ENCODE measurements at places on chromosomes 7 and 10.

GRCh38 chr10:33494694-33495265 lies 160.3 kb upstream of the NRP1 start:
- DNase-seq = no peak

DNA sequence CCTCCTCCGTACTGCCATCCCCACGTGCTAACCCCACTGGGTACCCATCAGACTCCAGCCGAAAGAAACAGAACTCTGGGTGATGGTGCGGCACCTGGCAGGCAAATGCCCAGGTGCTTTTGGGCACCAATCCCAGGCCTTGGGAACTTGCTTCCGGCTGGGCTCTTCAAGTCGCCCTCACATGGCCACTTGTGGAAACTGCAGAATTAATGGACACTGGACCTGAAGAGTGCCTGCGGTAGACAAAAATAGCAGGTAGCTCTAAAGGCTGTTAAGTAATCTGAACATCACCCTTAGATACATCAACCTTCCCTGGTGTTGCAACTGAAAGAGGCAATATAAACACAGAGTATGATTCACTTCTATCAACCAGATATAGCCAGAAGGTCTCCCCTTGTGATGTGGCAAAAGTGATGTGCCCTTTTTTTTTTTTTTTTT lies 644.4 kb downstream of the GRM8 start:
- no peak for DNase-seq

- DNase-seq = peak; percentile 77
These were observed 8.7 kb upstream of the BAMBI start for GRCh38 chr10:28668363-28669226.

DNA sequence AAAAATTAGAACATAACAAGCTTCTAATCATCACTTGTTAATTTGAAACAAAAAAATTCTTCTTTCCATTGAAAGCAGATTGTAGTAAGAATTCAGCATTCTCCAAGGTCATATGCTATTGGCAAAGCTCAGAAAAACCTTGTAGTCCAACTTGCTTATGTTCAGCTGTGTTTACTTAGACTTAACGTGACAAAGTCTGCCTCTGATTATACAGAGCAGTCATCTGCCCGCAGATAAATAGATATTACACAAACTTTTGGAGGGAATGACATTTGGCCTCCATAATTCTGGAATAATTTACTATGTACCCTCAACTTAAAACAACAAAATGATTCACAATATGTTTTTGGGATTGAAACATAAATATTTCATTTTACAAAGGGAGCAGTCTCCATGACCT lies 45.8 kb downstream of the MKX start:
- DNase-seq = no peak

DNA sequence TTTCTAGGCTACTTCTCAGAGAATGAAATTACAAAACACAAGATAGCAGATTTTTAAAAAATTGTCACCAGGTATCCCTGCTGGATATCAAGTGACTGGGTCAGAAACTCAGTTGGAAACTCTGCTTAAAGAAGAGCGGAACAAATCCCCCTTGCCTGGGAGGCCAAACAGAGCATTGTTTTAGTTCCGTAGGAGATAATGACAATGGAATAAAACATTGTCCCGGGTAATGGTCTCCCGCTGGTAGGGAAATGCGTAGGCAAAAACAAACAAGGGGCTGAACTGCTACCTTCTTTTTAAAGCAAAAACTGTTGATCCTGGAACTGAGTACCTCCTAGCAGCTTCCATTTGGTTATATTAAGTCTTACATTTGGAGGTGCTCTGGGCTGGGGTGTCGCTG lies 21.3 kb upstream of the VAX1 start:
- DNase-seq = no peak
